AG09309 (cell line): ENCODE measurements at places on chromosomes 5 and 9.

DNA sequence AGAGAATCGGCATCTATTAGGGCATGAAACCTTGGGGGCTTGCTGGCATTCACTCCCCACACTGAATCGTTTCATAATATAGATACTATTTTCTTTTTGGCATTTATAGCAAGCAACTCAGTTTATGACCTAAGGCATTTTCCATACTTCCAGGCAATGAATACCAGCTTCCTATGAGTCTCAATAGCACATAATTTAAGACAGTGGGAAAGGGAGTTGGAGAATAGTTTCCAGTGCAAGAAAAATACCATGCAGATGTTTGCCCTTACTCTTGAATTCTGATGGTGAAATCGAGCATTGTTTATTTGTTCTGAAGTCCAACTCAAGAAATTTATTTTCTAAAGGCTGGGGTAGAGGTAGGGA lies 175.8 kb upstream of the KLF9 start:
- DNase-seq, result peak; percentile 80

GRCh38 chr9:124964056-124964455 lies 23.2 kb upstream of the GOLGA1 start:
- no peak for DNase-seq

DNA sequence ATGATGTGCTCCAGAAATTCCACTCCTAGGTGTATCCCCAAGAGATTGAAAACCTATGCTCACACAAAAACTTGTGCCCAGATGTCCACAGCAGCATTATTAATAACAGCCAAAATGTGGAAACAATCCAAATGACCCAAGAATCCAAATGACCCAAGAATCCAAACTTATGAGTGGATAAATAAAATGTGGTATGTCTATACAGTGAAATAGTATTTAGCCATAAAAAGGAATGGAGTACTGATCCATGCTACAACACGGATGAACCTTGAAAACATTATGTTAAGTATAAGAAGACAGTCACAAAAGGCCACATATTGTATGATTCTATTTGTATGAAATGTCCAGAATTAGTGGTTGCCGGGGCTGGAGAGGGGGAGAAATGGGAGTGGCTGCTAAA lies 80.3 kb downstream of the PSD2 start:
- no peak for DNase-seq

GRCh38 chr9:34413231-34413852 lies 36.6 kb upstream of the MYORG start:
- no peak for DNase-seq

DNA sequence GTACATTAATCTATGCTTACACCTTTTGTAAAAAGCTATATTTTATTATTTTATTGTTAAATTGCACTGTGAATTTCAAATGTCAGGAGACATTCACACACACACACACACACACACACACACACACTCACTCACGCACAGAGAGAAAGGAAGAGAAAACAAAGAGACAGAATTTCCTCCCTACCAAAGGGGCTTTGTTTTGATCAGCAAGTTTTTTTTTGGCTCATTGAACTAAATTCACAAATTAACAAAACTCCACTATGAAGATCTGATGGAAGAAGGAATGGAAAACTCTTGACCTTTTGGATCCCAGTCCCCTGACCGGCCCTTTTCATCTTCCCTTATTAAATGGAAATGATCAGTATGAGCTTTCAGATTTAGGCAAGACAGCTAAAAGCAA lies 161.2 kb downstream of the PDE4D start:
- no peak for DNase-seq

DNA sequence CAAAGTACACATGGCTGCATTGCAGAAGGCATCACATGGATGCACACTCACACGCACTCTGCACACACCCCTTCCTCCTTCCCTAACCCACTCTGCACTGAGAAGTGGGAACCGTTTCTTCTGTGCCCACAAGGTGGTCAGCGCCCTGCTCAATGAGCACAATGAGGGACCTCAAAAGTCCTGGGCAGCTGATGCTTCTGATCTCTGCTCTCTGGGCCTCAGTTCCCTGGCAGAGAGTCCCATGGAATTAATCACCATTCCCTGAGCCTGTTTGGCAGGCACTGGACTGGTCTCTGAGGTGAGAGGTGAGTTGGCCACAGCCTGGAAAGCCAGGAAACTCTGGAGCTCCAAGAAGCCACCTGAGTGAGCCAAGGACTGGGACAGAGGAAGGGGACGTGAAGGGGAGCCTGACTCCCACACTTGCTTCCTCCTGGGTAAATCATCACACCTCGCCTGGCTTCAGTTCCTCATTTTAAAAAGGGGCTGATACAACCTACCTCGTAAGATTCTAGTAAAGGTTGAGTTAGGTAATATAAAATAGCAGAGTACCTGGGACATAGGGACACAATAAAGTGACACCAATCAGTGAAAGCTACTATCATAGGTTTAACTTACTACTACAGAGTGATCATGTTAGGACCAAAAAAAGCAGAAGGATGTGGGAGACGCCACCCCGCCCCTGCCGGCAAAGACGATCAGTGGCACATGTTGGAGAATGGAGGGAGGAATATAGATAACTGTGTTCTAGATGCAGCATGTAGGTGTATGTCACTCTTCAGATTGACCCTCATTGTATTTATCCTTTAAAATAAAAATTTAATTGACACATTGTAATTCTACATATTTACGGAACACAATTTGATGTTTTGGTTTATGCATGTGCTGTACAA lies 21.1 kb upstream of the IGFBPL1 start:
- no peak for DNase-seq

DNA sequence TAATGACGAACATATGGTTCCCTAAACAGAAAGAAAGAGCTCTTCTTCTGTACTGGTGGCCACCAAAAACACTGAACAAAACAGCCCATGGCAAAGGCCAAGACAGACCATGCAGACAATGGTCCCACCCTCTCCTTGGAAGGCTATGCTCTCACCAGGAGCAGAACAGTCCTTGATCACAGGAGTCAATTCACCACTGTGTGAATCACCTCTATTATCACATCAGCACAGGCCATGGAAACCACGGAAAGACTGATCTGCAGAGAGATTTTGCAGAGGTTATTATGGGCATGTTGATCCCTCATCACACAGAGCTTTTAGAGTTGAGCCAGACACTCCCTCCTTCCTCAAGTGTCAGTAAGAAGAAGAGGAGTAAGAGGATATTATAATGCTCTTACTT lies 134.0 kb upstream of the RASEF start:
- no peak for DNase-seq

GRCh38 chr9:130171226-130172148 lies 717 bp upstream of the NCS1 start:
- no peak for DNase-seq

- DNase-seq, result no peak
Observed at GRCh38 chr9:7130266-7130820, 372.6 kb downstream of the KDM4C start.

DNA sequence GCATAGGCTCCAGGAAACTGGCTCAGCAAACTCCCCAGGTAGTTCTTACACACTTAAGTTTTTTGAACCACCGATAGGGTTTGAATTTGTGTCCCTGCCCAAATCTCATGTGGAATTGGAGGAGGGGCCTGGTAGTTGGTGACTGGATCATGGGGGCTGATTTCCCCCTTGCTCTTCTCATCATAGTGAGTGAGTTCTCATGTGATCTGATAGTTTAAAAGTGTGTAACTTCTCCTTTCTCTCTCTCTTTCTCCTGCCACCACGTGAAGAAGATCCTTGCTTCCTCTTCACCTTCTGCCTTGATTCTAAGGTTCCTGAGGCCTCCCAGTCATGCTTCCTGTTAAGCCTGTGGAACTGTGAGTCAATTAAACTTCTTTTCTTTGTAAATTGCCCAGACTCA lies 22.4 kb upstream of the HACD4 start:
- DNase-seq, result no peak

DNA sequence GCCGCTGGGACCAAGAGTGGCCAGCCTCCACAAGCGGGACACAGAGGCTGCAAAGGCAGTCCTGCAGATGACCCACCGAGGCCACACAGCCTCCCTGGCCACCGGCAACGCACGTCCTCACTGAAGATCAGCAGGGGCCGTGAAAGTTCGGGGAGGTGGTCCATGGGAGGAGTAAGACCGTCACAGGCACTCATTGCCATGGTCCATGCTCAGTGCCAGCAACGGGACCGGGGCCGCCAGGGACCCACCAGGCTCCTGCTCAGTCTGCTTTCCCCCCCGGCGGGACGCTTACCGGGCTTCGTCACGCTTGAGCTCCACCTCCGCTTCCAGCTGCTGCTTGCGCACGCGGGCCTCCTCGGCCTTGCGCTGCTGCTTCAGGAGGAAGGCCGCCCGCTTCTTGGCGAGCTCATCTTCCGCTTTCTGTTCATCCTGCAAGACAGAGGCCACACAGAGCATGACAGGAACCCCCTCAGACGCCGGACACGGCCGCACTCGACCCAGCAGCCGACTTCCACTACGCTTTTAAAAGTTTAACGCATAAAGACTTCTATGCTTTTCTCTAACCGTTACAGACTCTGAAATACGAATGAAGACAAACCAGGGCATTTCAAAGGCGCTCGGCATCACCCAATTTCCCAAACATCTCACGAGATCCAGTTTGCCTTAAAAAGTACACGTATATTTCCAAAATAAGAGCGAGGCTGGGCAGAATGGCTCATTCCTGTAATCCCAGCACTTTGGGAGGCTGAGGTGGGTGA lies 88.4 kb downstream of the CAMSAP1 start:
- no peak for DNase-seq

GRCh38 chr9:96818533-96818932 lies 35.8 kb downstream of the ZNF782 start:
- no peak for DNase-seq

DNA sequence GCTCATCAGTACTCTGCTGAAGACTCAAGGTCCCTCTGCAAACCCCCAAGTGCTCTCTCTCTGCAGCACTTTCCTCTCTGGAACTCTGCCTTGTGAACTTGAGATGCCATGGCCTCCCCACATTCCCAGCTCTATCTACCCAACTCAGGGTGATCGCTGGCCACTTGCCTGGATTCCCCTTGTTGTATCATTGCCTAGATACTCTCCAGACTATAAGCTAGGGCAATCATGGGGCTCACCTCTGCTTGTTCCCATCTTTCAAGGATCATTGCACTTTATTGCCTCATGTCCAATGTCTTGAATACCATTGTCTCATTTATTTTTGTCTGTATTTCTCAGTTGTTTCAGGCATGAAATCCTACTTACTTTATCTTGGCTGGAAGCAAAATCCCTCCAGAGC lies 144.1 kb downstream of the PLPPR1 start:
- DNase-seq, result no peak

- peak; percentile 61 for DNase-seq
Observed at GRCh38 chr9:77820293-77820954, 172.3 kb upstream of the GNA14 start.

DNA sequence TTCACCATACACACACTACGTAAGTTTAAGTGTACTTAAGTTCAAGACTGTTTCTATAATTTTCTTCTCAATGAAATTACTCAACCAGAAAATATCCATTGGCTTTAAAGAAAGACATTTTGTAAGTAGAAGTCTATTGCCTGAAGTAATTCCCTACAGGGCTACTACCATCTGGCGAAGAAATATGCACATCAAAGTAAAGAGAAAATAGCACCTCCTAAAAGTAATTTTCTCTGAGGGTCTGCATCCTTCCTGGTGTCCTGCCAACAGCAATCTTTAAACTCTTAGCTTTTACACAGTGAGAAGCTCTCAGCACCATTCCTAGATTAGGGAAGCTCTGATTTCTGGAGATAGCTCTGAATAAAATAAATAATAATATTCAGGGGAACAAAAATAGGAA lies 498.5 kb upstream of the TYRP1 start:
- DNase-seq, result no peak

- no peak for DNase-seq
Observed at GRCh38 chr9:72656021-72656420, 134.6 kb downstream of the TMC1 start.

- no peak for DNase-seq
Observed at GRCh38 chr9:4663956-4664355, 1.9 kb downstream of the PLPP6 start.

GRCh38 chr5:20023686-20024180 lies 35.7 kb upstream of the CDH18 start:
- DNase-seq, result no peak

- no peak for DNase-seq
Observed at GRCh38 chr5:5178580-5178979, 38.5 kb downstream of the ADAMTS16 start.

GRCh38 chr9:134063088-134063570 lies 4.7 kb downstream of the BRD3 start:
- DNase-seq, result no peak

- no peak for DNase-seq
Observed at GRCh38 chr5:169944922-169945680, 35.2 kb downstream of the INSYN2B start.

GRCh38 chr5:114311968-114312367 lies 49.9 kb upstream of the KCNN2 start:
- no peak for DNase-seq

DNA sequence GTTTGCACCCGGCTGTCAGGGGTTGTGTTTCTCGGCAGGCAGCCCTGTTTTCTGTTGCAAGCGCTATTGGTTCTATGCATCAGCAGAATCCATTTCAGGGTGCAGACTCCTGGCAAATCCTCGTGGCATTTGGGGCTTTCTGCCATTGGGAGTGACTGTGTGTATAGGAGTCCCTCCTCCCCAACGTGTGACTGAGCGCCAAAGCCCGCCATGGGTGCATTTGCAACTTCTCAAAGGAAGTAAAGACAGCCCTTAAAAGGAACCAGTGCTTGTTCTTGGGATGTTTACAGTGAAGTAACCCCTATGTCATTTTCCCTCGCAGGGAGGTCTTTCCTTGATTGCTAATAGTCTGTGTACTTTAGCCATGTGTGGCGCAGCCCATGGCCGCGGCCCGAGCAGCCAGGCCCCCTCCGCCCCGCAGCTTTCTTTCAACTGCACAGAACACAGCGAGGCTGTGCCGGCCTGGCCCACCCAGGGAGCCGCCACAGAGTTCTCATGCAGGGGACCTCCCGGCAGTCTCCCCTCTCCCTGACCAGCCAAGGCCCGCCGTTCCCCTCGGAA lies 175.6 kb downstream of the HSD17B3 start:
- DNase-seq, result no peak

DNA sequence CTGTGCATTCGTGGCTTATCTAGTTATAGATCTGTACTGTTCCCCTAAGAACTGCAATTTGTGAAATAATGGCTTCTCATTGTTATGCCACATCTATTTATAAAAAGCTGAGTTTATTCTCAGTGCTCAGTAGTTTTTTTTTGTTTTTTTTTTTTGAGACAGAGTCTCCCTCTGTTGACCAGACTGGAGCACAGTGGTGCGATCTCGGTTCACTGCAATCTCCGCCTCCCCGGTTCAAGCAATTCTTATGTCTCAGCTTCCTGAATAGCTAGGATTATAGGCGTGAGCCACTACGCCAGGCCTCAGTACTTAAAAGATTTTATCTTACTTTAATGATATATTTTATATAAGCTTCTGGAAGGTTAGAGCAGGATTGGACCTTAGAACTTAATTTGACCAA lies 19.0 kb downstream of the SEC61B start:
- DNase-seq, result no peak

GRCh38 chr9:86096386-86096785 lies 3.0 kb downstream of the GOLM1 start:
- DNase-seq, result no peak

GRCh38 chr9:132560616-132561202 lies 21.7 kb upstream of the BARHL1 start:
- DNase-seq, result no peak

GRCh38 chr5:122405751-122406150 lies 93.7 kb downstream of the SNCAIP start:
- DNase-seq, result no peak

- no peak for DNase-seq
Observed at GRCh38 chr5:77425998-77426659, 66.0 kb downstream of the WDR41 start.
